Stimulated activated CD8-positive, alpha-beta memory T cell treated with anti-CD3 and anti-CD28 coated beads, Interleukin-4, amount 100 ng/mL, for 4 hours (primary cell): ENCODE measurements at places on chromosomes 1 and 21.

DNA sequence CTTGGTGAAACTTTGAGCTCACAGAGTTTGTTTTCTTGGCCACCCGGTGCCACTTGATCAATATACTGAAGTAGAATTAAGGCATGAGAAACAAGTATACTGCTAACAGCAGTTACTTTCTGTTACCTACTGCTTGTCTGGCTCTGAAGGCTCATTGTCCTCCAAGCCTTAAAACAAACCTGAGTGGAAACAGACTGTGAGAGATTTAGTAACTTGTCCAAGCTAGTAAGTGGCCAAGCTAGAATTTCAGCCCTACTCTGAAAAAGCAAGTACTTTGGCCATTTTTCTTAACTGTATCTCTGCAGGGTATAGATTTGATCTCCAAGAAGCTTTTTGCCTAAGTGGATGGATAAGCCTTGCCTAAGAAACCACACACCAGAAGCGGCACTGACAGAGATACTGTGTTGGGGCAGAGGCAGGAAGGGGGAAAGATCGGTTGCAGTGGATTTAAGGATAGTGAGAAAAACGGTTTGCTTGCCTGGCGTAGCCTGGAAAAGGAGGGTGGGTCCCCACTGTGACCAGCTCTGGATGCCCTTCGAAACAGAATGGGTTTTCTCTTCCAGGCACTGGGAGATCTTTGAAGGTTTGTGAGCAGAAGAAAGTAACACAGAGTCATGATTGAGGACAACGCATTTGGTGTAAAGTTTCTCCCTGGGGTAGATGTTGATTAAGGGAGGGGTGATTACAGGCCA lies 2.1 kb upstream of the MACO1 start:
- DNase-seq, result no peak

- DNase-seq, result no peak
These were observed 23.6 kb downstream of the MT1HL1 start for GRCh38 chr1:236980673-236981072.

- no peak for DNase-seq
These were observed 80.2 kb downstream of the RIPK4 start for GRCh38 chr21:41686664-41687063.

- DNase-seq, result no peak
These were observed 45.7 kb downstream of the SLC9A1 start for GRCh38 chr1:27109103-27109822.

GRCh38 chr1:229088711-229089110 lies 182.2 kb upstream of the RAB4A start:
- no peak for DNase-seq

DNA sequence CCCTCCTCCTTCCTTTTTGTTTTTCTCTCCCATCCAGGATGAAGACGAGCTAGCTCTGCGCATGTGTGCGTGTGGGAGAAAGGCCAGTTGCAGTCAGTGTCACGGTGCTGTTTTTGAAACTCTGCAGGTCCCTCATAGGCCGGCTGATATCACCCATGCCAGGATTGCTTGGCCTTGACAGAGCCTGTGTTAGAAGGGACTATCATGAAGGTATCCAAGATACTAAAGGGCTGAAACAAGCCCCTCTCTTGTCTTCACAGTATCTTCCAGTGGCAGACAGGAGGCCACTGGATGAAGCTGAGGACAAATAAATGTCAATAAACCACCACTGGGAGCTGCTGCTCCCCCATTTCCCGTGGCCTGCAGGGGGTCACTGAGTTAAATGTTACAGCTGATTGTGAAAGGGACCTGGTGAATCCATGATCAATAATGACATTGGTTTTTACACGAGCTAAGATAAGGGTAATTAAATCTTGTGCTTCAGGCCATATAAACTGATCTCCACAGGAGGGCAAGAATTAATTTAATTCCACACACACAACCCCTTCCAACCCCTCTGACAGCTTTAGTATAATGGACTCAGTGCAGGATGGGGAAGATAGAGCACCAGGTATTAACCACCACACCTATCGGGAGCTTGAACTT lies 64.6 kb upstream of the TARBP1 start:
- DNase-seq, result no peak
